ENCODE measurements at places on chromosomes 5 and 9.

- no peak for DNase-seq
Measured at GRCh38 chr5:88951457-88951856, 68.5 kb upstream of the MEF2C start.

GRCh38 chr5:59259237-59259636 is 634.3 kb downstream of the PDE4D start:
- no peak for DNase-seq

- DNase-seq = no peak
Measured at GRCh38 chr5:54692631-54693030, 175.1 kb downstream of the SNX18 start.

GRCh38 chr9:112094948-112095681 is 80.0 kb downstream of the SUSD1 start:
- no peak for DNase-seq

- DNase-seq = no peak
Measured at GRCh38 chr5:169354921-169355320, 54.0 kb upstream of the SLIT3 start.

DNA sequence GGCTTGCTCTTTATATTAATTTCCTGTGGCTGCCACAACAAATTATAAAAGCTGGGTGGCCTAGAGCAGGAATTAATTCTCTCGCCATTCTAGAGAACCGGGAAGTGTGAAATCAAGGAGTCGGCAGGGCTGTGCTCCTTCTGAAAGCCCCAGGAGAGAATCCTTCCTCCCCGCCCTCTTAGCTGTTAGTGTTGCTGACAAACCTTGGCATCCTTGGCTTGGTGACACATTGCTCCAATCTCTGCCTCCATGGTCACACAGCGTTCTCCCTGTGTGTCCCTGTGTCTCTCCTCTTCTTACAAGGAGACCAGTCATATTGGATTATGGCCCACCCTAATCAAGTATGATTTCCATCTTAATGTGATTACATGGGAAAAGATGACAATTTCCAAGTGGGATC is 55.9 kb upstream of the NEURL1B start:
- no peak for DNase-seq
